Urothelium cell line (cell line): ENCODE measurements at places on chromosomes 1 and 21.

- DNase-seq, result no peak
Observed at GRCh38 chr21:39353295-39353694, 4.4 kb upstream of the HMGN1 start.

DNA sequence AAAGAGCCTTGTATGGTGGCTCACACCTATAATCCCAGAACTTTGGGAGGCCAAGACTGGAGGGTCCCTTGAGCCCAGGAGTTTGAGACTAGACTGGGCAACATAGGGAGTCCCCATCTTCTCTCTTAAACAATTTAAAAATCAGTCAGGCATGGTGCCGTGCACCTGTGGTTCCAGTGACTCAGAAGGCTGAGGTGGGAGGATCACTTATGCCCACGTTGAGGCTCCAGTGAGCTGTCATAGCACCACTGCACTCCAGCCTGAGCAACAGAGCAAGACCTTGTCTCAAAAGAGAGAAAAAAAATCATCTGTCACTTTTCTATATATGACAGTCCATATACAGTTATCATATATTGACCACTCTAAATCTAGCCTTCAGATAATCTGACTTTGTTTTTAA lies 658.3 kb downstream of the LTN1 start:
- no peak for DNase-seq

- DNase-seq, result no peak
Observed at GRCh38 chr1:168966217-168966616, 140.3 kb upstream of the ATP1B1 start.

DNA sequence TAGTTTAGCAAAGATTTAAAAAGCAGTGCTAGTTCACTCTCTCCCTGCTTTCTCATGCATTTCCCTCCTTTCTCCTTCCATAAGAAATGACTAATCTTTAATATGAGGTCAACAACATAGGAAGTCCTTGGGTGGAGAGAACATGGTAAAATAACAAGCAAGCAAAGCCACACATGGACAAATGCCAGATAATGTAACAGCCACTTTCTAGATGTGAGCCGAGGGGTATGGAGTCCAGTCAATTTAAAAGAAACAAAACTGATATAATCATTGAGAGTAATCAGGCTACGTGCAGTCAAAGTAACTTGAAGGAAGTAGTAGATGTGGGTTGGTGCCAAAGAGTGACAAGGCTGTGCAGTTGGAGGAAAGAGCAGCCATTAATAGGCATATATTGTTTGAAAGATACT lies 69.6 kb downstream of the DUSP10 start:
- no peak for DNase-seq

- no peak for DNase-seq
Observed at GRCh38 chr1:228297822-228298221, 90.0 kb downstream of the OBSCN start.

GRCh38 chr1:231021540-231022031 lies 18.5 kb downstream of the FAM89A start:
- no peak for DNase-seq

GRCh38 chr1:7435276-7436055 lies 335.6 kb upstream of the VAMP3 start:
- DNase-seq, result no peak

GRCh38 chr21:33899199-33899598 lies 16.4 kb downstream of the ATP5PO start:
- DNase-seq, result no peak

- no peak for DNase-seq
Observed at GRCh38 chr21:32043458-32043857, 170.6 kb downstream of the HUNK start.

DNA sequence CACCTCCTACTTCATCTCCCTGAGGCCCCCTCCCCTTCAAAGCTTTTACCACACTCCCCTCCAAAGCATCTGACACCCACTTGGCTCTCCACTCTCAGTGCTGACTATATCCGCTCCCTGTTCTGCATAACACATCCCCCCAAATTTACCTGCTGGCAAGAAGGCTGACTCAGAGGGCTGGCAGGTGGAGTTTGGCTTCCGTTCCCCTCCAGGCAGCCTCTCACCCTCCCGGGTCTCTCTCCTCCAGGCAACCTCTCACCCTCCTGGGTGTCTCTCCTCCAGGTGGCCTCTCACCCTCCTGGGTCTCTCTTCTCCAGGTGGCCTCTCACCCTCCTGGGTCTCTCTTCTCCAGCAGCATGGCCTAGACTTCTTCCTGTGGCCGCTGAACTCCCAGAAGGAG lies 562.1 kb downstream of the NPHP4 start:
- no peak for DNase-seq

DNA sequence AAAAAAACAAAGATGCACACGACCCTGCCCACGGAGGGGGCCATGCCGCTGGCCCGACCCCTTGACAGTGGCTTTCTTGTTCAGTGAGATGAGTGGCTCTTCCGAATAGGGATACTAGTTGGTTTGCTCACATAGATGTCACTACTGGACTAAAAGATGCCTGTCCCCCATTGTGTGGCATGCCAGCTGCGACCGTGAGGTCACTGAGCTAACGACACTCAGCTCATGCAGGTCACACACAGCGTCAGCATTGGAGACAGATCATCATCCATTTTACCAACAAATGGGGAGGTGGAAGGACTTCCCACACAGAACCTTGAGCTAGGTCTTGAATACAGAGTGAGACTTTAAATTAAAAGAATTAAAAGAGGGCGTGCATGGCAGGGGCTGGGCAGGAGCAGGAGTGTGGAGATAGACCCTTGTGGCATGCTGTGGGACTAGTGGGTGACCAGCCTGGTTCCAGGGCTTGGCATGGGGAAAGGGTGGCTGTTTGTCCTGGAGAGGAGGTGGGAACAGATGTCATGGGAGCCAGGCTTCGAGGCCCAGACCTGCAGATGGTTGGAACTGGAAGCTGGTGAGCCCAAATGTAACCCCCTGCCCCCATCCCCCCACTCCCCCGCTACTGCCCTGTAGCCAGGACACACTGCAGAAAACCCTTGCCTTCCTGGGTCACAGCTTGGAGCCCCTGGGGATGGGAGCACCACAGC lies 12.4 kb downstream of the SLC1A7 start:
- DNase-seq, result no peak

GRCh38 chr1:2316451-2316961 lies 74.8 kb downstream of the MORN1 start:
- DNase-seq, result no peak

GRCh38 chr1:94734963-94735901 lies 84.9 kb upstream of the SLC44A3 start:
- DNase-seq, result peak; percentile 72

- no peak for DNase-seq
Observed at GRCh38 chr1:113886417-113887401, 672 bp downstream of the BCL2L15 start.

- no peak for DNase-seq
Observed at GRCh38 chr21:41119901-41120300, 48.1 kb upstream of the BACE2 start.

- DNase-seq, result no peak
Observed at GRCh38 chr1:98766255-98766654, 104.7 kb downstream of the SNX7 start.

DNA sequence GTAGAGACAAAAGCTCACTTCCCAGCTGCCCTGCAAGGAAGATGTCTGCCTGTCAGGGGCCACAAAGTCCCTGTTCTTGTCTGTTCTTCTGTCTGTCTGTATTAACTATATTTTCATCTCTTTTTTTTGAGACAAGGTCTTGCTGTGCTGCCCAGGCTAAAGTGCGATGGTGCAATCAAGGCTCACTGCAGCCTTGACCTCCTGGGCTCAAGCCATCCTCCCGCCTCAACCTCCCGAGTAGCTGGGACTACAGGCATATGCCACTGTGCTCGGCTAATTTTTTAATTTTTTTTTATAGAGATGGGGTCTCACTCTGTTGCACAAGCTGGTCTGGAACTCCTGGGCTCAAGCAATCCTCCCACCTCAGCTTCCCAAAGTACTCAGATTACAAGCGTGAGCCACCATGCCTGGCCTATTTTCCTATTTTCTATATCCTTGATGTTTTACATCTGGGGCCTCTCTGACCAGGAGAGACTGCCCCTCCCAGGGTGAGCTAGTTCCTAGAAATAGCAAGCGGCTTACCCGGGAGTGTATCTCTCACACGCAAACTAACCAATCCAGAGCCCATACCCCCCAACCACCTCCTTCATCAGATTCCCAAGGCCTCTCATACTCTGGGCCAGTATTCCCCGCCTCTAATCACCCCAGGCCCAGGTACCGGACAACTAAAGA lies 5.4 kb upstream of the KLHDC7A start:
- DNase-seq, result no peak

- no peak for DNase-seq
Observed at GRCh38 chr1:35073265-35073811, 5.8 kb upstream of the ZMYM1 start.

- DNase-seq, result no peak
Observed at GRCh38 chr1:98523256-98523655, 138.3 kb upstream of the SNX7 start.

DNA sequence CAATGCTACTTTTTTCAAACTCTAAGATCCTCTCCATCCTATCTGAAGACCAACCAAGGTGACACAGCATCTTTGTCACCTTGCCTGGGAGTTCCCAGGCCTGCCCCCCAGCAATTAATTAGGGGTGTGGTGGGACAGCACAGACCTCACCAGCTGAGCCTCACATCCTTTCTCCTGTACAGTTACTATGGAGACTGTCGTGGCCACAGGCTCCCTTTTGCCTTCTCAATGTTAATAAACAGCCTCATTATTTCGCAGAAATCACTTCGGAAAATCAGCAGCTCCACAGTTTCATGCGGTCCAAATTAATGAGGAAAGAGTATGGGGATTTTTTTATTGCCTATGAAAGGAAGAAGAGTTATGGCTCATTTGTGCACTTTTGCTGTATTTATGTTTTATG lies 378.3 kb downstream of the NPHP4 start:
- no peak for DNase-seq

DNA sequence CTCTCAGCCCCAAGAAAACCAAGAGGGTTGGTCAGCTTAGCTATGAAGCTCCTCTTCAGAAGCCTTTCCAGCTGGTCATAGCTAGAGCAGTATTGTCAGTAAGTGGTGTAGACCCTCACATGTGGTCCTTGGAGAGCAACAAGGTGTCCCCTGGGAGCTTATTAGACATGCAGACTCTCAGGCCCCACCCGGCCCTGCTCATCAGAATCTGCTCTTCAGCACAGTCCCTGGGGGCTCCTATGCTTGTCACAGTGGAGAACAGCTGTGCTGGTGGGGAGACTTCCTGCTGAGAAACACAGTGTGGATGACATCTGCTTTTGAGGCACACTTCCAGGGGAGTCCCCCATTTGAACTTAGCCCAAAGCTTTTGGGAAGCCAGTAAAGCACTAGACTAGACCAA lies 21.9 kb upstream of the NEK2 start:
- DNase-seq, result no peak

DNA sequence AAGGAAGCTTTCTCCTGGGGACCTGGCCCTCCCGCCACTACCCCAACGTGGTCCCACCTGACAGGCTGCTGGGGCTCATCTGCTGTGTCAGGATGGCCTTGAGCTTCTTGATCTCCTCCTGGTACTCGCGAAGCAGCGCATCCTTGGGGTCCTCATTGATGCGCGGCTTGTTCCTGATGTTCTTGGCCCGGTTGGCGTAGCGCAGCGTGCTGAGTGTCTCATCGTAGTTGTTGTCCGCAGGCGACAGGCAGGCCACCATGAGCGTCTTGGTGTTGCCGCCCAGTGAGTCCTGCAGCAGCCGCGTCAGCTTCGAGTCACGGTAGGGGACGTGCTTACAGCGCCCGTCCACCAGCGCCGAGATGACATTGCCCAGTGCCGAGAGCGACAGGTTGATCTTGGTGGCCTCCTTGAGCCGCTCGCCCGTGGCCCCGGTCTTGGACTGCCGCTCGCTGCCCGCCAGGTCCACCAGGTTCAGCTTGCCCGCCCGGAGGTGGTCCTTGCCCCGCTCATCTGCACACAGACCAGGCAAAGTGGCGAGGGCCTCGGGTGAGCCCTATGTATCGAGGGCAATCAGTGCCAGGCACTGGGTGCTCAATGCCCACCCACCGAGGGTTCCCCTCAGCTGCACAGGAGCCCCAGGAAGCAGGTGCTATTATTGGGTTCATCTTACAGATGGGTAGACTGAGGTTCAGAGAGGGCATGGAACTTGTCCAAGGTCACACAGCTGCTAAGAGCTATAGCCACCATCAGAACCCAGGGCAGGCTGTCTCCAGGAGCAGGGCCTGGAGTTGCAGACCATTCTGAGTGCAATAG lies 13.2 kb downstream of the KIF17 start:
- no peak for DNase-seq

DNA sequence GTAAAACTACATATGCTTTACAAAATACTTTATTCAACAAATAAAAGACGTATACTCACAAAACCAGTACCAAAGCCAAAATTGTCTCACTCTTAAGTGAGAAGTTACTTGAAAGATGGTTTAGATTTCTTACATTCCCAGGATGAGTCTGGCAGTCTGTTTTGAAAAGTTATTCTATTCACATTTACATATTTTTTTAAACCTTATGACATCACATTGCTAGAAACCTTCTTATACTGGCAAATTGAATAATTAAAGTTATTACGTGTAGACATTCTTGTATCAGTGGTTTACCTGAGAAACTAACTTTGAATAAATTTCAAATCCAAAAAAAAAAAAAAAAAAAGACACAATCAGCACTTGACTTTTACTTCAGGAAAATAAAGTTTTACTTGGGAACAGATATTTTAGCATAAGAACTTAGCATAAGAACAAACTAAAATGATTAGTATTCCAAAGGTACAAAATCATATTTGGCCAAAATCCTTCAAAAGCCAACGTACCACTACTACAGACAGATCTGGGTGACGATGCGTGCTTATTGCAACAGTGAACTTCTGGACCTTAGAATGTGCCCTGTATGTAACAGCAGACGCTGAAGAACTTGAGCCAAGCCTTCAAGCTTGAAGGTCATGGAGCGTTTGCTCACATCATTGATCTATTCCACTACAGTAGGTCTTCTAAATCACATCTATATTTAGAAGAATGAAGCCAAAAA lies 2.5 kb downstream of the CDC42BPA start:
- peak; percentile 24 for DNase-seq

- peak; percentile 86 for DNase-seq
Observed at GRCh38 chr21:29258626-29259338, 39.9 kb upstream of the BACH1 start.

- DNase-seq, result peak; percentile 32
Observed at GRCh38 chr21:30329203-30329875, 8.2 kb downstream of the KRTAP27-1 start.

- no peak for DNase-seq
Observed at GRCh38 chr1:28956038-28956464, 41.7 kb downstream of the EPB41 start.

DNA sequence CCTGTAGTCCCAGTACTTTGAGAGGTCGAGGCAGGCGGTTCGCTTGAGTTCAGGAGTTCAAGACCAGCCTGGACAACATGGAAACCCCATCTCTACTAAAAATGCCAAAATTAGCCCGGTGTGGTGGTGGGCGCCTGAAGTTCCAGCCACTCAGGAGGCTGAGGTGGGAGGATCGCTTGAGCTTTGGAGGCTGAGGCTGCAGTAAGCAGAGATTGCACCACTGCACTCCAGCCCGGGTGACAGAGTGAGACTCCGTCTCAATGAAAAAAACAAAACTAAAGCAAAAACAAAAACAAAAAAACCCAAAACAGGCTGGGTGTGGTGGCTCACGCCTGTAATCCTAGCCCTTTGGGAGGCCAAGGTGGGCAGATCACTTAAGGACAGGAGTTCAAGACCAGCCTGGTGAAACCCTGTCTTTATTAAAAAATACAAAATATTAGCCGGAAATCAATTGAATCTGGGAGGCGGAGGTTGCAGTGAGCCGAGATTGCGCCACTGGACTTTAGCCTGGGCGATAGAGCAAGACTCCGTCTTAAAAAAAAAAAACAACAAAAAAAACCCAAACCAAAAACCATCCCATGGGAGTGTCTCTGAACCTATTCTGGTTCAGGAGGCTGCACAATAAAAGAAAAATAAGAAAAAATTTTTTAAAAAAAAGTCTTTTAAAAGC lies 1.7 kb upstream of the CGN start:
- DNase-seq, result no peak
